ENCODE measurements at places on chromosomes 1 and 21.

GRCh38 chr1:33367485-33368405 is 46.8 kb upstream of the A3GALT2 start:
- peak; percentile 71 for DNase-seq

GRCh38 chr1:185345913-185346720 is 29.1 kb upstream of the IVNS1ABP start:
- DNase-seq, result no peak

DNA sequence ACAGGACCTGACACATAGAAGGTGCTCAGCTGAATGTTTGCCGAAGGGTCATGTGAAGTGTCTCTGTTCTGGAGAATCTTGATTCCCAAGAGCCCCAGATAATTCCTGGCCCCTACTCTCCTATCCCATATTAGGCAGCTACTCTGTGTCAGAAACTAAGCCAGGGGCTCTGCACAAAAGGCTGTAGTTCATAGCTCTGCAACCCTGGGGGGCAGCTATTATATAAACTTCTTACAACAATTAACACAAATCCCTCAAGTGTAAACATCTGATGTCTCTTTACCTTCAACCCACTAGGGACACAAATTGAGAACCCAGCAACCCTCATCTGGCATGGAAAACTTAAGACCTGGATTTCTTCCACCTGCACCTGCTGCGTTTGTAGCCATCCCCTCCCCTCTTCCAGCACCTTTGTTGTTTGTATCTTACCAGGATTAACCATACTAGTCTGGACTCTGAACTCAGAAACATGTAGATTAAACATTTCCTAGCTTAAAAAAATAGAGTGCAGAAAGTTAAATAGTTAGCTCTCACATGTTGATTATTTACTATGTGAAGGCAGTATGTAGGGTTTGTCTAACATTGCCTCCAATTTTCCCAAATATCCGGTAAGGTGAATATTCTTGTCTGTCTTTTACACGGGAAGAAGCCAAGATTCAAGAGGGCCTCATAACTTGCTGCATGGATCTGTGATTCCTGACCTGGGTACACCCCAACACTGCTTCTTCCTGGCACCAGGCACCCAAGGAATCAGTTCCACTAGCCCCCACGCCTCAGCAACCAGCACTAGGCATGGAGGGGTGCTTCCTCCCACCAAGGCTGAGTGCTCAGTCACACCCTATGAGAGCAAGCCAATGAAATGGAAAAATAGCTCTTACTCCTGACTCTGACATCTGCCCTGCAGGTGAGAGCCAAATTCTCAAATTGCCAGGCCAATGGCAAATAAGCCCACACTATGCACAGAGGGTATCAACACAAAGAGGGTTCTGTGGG is 220.7 kb upstream of the HOOK1 start:
- no peak for DNase-seq

DNA sequence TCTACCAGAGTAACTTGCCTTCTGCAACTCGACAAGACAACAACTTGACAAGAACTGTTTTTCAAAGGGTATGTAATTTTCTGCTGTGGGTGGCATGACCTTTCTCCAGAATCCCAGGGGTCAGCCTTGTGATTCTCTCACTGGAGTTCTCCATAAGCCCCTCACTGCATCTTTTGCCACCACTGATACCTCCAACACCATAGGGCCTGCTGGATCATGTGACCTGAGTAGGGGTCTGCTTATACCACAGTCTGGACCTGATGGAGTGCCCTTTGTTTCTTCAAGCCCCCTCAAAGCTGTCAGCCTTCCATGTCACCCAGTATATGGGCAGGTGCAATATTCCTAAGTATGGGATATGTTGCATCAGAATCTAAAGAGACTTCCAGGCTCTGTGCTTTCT is 31.6 kb upstream of the DIPK1A start:
- no peak for DNase-seq

DNA sequence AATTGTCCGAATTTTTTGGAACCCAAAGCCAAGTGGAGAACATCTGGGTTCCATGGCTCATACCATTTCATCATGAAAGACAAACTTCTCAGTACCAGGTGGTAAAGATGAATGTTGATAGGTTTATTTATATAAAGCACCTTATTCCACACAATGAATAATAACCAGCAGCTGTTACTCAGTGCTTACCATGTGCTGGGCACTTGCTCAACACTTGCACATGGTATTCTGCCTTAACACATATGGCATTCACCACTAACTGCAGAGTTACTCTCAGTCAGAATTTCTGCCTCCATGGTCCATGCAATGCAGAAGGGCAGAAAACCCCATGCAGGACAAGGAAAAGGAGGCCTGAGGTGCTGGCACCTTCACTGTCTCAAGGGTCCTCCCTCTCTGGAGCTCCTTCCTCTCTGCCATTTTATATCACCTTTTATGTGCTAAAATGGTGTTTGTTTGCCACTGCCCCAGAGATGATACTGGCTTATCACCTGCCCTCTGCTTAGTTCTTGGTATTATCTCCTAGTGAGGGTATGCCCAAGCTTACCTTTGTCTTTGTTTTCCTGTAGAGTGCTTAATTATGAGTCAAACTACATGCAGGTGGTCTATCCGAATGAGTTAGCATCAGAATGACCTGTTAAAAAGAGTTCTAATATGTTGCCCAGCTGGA is 76.7 kb upstream of the ZNF326 start:
- DNase-seq, result no peak

- peak; percentile 51 for DNase-seq
Observed at GRCh38 chr1:246724016-246724730, at the start of gene SCCPDH. TSS of gene SCCPDH (plus strand) at chr1:246724409. CDS start at chr1:246724423, 14 bp downstream.

DNA sequence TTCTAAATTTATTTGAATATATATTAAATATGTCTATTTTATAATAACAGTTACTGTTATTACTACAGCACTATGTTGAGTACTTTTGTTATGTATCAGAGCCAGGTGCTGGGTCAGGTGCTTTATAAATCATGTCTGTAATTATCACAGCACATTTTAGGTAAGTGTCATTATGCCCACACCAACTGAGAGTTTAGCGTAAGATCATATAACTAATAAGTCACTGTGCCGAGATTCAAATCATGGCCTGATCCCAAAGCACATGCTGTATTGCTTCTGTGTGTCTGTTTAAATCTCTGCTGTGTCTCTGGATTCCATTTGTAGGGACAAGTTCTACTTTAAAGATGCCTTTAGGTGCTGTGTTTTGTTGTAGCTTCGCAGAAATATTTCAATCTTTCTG is 1.9 kb downstream of the GPSM2 start:
- no peak for DNase-seq

GRCh38 chr21:42321845-42322244 is 6.6 kb upstream of the TFF3 start:
- DNase-seq, result no peak

GRCh38 chr1:152189657-152190442 is 30.8 kb upstream of the RPTN start:
- peak; percentile 46 for DNase-seq

DNA sequence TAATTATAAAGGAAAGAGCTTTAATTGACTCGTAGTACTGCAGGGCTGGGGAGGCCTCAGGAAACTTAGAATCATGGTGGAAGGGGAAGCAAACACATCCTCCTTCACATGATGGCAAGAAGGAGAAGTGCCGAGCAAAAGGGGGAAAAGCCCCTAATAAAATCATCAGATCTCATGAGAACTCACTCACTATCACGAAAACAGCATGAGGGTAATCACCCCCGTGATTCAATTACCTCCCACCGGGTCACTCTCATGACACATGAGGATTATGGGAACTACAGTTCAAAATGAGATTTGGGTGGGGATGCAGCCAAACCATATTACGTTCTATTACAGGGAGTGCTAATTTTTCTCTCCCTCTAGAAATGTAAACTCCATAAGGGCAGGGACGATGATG is 14.2 kb upstream of the MRPS14 start:
- no peak for DNase-seq

GRCh38 chr1:119968068-119968492 is 71.8 kb upstream of the ADAM30 start:
- peak; percentile 60 for DNase-seq

DNA sequence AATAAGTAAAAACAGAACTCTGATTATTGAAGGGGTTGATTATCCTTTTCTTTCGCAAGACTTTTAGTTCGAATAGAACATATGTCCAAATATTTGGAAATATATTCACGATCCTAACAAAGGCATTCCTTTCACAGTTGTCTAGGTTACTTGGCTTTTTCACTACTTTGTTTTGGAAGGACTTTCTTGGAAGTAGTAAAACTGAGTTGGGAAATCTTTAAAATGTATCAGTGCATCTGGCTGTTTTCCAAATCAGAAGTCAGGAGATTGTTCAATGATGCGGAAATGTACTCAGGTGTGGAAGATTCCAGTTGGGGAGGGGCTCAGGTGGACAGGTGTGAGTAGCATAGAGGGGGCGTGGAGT is 67.1 kb downstream of the SH3BGR start:
- no peak for DNase-seq

- DNase-seq, result no peak
Observed at GRCh38 chr1:26482921-26483320, 10.7 kb downstream of the HMGN2 start.

GRCh38 chr1:94644352-94644751 is 102.8 kb upstream of the F3 start:
- DNase-seq, result no peak

- no peak for DNase-seq
Observed at GRCh38 chr1:62439652-62440371, 3.0 kb downstream of the USP1 start.

DNA sequence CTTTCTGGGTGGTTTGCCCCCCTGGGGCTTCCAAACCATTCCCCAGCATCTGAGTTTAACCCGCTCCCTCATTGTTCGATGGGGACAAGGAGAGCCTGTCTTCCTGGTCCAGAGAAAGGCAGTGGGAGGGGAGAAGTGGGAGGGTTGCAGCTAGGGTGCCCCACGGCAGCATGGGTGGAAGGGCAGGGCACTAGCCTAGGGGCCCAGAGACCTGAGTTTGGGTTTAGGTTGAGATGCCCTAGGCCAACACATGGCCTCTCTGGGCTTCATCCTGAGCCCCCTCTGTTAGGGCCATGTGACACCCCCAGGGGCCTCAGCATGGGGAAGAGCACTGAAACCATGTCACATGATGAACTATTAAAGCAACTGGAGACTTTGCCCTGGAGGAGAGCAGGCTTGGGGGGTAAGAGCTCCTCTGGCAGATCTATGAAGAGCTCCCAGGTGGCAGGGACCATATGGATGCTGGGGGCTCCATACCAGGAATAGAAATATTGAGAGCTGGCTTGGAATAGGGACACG is 9.7 kb upstream of the RUNX3 start:
- no peak for DNase-seq

DNA sequence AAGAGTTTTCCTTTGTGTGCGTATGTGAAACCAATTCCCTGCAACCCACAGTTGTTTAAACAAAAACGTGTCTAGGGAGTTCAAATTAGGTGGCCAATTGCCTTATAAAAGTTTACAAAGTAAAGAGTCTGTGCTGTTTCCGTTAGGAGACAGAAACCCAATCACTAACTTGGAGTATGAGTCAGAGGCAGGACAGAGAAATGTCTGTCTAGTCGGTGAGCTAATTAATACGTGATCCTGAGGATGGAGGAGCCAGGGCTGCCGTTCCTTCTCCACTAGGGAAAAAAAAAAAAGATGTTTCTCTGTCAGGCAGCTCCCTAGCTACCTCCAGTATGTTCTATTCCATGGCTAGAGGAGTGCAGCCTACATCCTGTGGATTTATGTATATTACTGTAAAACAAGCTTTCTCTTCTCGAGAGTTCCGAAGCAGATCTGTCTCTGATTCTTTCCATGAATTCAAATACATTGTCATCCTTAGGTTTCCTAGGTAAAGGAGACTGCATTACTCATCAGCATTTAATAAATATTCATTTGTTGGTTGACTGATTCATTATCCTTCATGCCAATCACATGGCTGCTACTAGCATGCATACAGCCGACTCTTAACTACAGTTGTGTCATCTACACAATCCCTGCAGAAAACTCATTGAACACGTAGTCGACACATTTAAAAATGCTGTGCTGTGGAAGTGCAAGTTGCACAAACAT is 430.6 kb downstream of the KIF26B start:
- no peak for DNase-seq

- no peak for DNase-seq
Observed at GRCh38 chr1:98422816-98423215, 238.7 kb upstream of the SNX7 start.

GRCh38 chr1:5810131-5810530 is 182.1 kb downstream of the NPHP4 start:
- no peak for DNase-seq

GRCh38 chr1:192104128-192104527 is 54.1 kb upstream of the RGS18 start:
- DNase-seq, result no peak

GRCh38 chr1:208525417-208525816 is 281.2 kb upstream of the PLXNA2 start:
- DNase-seq, result no peak

DNA sequence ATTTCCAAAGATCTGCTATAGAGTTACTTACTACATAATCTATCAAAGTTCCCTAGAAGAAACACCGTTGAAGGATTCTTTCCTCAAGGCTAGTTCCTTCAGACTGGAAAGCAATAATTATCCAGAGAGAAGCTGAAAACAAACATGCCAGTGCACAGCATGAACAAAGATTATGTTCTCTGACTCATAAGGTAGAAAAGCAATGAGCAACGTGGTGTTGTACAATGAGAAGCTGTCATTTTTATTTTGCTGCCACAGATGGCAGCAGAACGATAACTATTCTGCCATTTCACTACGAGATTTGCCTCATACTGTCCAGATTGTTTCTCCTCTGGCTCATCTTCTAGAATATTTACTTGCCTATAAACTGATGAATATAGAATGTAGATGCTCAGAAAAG is 10.7 kb downstream of the EXTL2 start:
- DNase-seq, result no peak

DNA sequence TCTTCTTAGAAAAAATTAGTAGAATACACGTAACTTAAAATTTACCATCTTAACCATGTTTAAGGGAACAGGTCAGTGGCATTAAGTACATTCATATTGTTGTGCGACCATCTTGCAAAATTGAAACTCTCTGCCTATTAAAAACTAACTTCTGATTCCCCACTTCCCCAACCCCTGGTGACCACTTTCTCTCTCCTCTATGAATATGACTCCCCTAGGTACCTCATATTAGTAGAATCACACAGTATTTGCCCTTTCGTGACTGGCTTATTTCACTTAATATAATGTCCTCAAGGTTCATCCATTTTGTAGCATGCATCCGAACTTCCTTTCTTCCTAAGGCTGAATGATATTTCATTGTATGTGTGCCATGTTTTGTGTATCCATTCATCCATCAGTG is 15.1 kb upstream of the TARBP1 start:
- DNase-seq, result no peak

GRCh38 chr1:42913426-42914091 is 45.1 kb downstream of the SLC2A1 start:
- DNase-seq, result no peak

DNA sequence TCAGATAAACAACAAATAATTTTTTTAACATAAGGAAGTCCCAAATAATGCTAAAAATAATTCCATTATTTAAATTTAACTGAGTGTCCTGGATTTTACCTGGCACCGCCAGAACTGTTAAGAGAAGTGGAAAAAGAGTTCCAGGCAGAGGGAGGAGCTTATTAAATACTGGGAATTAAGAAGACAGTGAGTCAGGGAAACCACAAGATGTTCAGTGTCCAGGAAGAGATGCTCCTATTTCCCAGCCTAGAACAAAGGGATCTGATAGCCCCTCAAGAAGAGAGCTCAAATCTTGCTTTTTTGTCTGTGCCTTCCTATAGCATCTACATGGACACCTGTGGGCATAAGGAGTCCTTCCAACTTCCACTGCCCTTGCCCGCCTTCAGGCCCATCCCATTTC is 85.9 kb downstream of the PGM1 start:
- no peak for DNase-seq

GRCh38 chr1:22870201-22870871 is 102.3 kb downstream of the LACTBL1 start:
- no peak for DNase-seq

GRCh38 chr1:78237364-78237916 is 191.7 kb downstream of the GIPC2 start:
- no peak for DNase-seq

GRCh38 chr1:77355010-77355409 is 73.2 kb downstream of the AK5 start:
- DNase-seq, result no peak
